ENCODE measurements at places on chromosomes 12 and 14.

DNA sequence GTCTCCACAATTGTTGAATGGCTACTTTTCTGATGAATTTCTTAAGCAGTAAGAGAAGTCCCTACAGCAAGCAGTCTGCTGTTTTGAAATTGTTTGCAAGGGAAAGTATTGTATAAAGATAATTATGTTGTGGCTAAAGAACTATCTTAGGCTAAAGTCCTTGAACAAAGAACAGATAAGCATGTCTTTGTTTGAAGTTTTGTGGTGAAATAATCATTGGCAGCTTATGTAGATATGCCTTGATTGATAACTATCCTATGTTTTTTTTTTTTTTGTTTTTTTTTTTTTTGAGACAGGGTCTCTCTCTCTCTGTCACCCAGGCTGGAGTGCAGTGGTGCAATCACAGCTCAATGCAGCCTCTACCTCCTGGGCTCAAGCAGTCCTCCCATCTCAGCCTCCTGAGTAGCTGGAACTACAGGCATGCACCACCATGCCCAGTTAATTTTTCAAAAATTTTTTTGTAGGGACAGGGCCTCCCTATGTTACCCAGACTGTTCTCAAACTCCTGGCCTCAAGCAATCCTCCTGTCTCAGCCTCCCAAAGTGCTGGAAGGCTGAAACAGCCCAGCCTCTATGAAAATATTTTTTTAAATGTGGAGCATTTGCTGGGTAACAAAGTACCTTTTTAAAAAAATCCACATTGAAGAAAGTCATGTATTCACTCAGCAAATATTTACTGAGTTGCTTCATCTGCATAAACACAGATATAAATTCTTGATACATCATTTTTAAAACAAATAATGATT lies 80.8 kb downstream of the LLPH start:
- DNase-seq, result no peak

DNA sequence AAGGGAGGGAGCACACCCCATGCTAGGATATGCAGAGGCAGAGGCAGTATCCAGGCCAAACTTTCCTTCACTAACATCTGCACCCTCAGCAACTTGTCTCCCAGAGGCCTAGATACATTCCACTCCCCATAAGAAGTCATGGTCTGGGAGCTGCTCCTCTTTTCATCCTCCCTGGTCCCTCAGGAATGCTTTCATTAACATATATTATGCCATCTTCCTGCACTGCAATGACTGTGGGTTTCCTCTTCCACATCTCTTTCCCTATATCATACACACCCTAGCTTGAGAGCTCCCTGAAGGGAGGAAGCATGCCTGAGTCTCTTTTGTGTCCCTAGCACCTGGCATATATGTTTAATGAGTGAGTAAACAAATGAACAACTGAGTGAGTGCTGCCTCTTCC lies 8.6 kb downstream of the DDN start:
- no peak for DNase-seq

DNA sequence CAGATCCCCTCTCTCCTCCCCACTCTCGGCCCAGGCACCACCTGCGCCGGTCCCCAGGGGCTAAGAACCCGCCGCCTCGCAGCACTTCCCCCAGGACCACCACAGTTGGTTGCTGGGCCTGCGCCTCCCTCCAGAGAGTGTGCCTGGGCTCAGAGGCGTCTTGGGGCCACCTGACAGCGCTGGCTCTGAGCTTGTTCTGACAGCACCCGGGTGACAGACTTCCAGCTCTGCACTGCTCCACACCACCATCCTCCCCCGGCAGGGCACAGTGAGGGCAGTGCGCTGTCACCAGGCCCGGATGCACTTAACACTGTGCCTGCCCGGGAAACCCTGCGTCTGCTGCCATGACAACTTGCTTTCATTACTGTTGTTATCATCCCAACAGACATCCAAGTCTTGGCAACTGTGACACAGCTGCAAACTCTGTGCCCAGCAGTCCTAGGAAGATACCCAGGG lies 6.6 kb downstream of the BRF1 start:
- no peak for DNase-seq

DNA sequence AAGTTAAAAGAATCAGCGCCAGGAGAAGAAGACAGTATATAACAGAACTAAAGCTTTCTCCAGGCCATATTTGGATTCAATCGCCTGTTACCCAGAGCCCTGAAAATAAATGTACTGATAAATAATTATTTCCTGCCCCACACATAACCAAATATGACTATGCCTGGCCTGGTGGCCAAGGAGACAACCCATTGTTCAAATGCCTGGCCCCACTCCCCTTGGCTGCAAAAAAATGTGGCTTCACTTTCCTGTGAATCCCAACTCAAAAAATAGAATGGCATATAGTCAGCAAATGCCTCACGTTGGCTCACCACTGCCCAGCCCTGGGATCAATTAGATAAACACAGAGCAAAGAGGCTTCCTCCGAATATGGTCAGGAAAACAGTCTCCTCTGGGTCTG lies 472.1 kb downstream of the BCL11B start:
- no peak for DNase-seq

DNA sequence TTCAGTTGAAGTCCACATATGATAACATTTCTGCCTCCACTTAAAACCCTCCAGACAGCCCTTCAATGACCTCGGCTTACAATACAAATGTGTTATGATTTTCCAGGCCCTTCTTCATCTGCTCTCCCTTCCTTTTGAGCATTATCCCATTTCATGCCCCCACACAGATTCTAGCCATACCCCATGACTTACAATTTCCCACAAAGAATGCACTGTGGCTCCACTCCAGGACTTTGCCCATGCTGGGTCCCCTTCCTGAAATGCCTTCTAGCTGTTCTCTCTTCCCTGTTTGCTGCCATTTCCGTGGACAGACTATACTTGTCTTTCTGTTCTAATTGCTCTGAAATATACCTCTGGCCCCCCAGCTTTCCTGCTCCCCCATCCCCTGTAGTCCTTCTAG lies 963.2 kb downstream of the DIO2 start:
- no peak for DNase-seq

DNA sequence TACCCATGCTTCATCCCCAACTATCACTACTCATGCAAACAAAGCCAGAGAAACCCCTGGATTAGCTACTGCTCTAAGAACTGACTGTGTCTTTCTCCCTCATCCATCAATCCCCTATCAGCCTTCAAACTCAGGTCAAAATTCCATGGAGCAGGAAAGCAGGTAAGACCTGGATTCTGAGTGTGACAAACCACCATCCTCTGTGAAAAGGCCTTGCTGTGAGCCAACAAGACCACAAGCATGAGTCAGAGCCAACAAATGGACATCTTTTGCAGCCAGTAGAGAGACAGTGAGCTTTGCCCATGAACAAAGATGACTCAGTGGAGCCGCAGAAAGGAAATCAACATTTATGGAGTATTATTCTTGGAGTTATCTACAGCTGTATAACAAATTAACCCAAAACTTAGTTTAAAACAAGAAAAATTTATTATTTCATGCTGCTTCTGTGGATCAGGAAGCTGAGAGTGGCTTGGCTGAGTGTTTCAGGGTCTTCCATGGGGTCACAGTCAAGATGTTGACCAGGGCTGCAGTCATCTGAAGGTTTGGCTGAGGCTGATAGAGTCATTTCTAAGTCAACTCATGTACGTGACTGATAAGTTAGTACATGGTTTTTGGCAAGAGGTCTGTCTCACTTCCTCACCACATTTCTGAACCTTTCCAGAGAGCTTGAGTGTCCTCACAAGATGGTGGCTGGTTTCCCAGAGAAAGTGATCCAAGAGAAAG lies 61.1 kb downstream of the PITPNM2 start:
- DNase-seq, result no peak

Data from GF-D8 (cell line).